Stimulated activated CD8-positive, alpha-beta memory T cell treated with anti-CD3 and anti-CD28 coated beads, Interleukin-4, amount 100 ng/mL, for 1 hour (primary cell): ENCODE measurements at places on chromosomes 7 and 10.

DNA sequence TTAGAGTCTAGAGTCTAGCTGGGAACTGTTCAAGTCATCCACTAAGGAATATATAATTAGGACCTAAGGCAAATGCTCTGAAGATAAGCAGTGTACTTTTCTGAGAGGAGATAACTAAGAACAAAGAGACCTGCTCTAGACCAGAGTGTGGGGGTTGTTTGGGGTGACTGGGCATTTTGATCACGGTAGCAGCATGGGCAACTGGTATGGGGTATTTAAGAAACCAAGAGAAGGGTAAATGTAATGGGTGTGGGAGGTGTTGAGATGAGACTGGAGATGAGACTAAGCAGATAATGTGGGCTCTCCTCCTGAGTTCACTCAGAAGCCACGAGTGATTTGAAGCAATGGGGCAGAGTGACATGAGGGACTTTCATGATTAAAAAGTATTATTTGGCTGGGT lies 1082.9 kb downstream of the GATA3 start:
- DNase-seq: no peak

- no peak for DNase-seq
These were observed 365.3 kb downstream of the PARD3 start for GRCh38 chr10:34449836-34450235.

DNA sequence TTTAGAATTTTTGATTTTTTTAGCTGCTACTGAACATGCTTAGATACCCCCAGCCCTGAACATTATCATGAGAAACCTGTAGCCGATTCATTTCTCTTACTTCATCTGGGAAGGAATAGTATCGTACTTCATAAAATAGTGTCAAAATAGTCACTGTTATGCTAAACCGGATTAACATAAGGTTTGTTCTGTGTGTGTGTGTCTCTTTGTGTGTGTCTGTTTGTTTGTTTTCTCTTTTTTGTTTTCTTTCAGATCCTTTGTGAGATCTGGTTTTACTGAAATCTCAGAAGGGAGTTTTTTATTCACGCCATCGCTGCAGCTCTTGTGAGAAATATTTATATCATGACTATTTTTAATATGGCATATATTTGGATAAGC lies 761 bp downstream of the LGI1 start:
- no peak for DNase-seq

GRCh38 chr10:116992183-116992582 lies 12.8 kb downstream of the SHTN1 start:
- DNase-seq: no peak

DNA sequence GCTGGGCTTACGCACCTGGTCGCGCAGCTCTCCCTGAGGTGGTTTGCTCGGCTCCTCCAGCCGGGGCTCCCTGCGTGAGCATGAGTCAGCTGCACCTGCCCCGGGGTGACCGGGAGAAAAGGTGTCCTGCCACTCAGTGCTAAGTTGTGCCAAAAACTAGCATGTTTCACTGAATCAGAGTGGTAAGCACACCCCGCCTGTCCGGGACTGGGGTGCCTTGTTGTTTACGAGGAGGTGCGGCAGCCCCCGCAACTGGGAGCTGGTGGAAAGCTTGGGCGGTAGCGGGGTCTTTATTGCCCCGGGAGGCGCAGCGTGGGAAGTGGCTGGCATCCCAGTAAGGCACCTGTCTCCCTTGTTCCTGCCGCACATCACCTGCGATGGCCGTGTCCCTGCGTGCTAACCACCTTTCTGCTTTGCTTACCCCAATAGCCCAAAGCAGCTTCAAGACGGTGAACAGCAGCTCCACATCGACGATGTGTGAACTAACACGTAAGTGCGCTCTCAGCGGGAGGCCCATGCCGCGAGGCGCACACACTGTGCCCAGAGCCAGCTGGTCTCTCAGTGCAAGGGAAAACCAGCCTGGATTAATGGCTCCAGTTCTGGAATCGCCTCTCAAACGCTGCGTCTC lies 506.6 kb upstream of the FOXK1 start:
- DNase-seq: no peak

GRCh38 chr7:105164751-105165150 lies 150.7 kb downstream of the KMT2E start:
- no peak for DNase-seq

GRCh38 chr7:71612911-71613310 lies 481.0 kb downstream of the GALNT17 start:
- DNase-seq: no peak

DNA sequence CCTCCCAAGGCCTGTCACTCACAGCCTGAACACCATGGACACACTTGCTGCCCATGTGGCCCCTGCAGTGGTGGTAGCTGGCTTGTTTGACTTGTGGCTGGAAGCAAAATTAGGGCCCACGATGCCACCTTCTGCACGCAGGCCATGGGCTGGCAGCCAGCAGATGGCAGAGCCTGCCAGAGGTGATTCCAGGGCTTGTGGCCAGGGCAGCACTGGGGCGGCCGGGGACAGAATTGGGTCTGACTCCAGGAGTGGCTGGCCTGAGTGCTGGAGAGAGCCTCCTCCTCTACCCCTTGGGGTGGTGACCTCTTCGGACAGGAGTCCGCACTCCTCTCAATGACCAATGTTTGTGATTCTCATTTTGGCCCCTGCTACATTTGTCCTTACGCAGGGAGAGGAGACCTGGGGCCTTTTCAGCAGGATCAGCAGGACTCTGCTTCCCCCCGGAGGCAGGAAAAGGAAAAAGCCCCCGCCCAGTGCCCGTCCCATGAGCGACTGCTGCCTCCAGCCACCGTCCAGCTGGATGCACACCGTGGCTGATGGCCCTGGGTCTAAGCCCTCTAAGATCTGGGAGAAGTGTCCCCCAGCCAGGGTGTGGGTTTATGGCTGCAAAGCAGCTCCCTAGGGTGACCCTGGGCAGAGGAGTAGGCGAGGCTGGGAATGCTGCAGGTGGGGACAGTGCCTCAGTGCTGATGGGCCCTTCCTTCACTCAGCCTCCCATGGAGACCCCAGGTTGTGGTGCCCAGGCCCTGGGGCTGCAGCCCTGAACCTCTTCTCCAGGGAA lies 26.5 kb downstream of the DNAJB12 start:
- no peak for DNase-seq

- no peak for DNase-seq
These were observed 254.3 kb upstream of the CACNA2D1 start for GRCh38 chr7:82697897-82698296.

GRCh38 chr7:139889186-139889871 lies 60.3 kb downstream of the TBXAS1 start:
- no peak for DNase-seq

DNA sequence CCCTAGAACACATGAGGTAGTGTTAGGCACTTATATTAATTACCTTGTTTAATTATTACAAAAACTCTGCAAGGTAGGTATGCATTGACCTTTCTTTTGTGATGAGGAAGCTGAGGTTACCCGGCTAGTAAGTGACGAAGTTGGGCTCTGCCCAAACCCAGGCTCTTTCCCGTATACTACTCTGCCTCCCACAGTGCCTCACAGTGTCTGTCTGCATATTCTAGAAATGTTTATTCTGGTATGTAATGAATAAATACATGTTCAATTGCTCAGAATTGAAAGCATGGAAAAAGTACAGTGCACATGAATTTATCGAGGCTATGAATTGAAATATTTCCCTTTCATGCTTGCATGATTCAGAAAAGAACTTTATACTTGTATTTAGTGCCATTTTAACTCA lies 304.9 kb downstream of the PHTF2 start:
- DNase-seq: no peak

DNA sequence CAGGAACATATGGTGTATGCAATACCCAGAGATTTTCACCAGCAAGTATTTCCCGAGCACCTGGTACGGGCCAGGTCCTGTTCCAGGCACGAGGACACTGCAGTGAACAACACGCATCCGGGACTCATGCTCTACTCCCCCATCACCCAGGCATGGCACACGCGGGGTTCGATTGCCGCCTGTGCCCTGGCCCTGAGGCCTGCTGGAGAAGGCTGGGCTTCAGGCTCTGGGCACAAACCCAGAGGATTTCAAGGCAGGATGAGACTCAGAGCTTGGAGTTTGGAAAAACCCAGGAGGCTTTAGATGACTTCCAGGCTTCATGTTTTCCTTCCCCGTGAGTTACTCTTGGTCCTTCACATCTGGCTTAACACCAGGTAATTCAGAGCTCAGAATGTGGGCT lies 143.5 kb downstream of the NEURL1 start:
- DNase-seq: no peak
